ENCODE measurements at places on chromosomes 11 and 22. TPM values are rescaled to one million over a fixed set of nuclear protein-coding genes. Genes with fewer than 3 reads are reported as not detected.

OR5AL1 gene
- total RNA-seq, result not detected

PNPLA5 gene
- not detected for total RNA-seq

NRXN2 gene
- 0.84 TPM for total RNA-seq

SPI1 gene
- total RNA-seq, result 0.20 TPM

C11orf65 gene
- total RNA-seq, result 0.66 TPM

DUSP8 gene
- total RNA-seq, result 1.1 TPM

MYRF gene
- total RNA-seq, result 0.93 TPM

ZNF70 gene
- 2.0 TPM for total RNA-seq

RASGRP2 gene
- total RNA-seq, result 12.6 TPM

HBG1 gene
- not detected for total RNA-seq

MMP8 gene
- total RNA-seq, result not detected

NAALAD2 gene
- not detected for total RNA-seq

DCDC1 gene
- not detected for total RNA-seq

CDC42EP2 gene
- total RNA-seq, result 3.9 TPM

GRIK4 gene
- total RNA-seq, result not detected

MS4A14 gene
- not detected for total RNA-seq

RAB39A gene
- total RNA-seq, result 0.14 TPM

OR52I2 gene
- total RNA-seq, result not detected

TRIM6 gene
- total RNA-seq, result 1.6 TPM

TMPRSS13 gene
- 1.8 TPM for total RNA-seq

INPPL1 gene
- total RNA-seq, result 132 TPM

RAB3IL1 gene
- not detected for total RNA-seq

ELF5 gene
- total RNA-seq, result not detected

SYCE3 gene
- 3.9 TPM for total RNA-seq

TRAPPC4 gene
- total RNA-seq, result 123 TPM

ANKK1 gene
- not detected for total RNA-seq

CHRM1 gene
- total RNA-seq, result not detected

PRR5L gene
- 46.9 TPM for total RNA-seq

BTG4 gene
- total RNA-seq, result not detected

VPREB1 gene
- total RNA-seq, result not detected
